ENCODE measurements at places on chromosomes 1 and 21.

- DNase-seq, result no peak
Measured at GRCh38 chr1:29461115-29461739, 224.9 kb downstream of the PTPRU start.

DNA sequence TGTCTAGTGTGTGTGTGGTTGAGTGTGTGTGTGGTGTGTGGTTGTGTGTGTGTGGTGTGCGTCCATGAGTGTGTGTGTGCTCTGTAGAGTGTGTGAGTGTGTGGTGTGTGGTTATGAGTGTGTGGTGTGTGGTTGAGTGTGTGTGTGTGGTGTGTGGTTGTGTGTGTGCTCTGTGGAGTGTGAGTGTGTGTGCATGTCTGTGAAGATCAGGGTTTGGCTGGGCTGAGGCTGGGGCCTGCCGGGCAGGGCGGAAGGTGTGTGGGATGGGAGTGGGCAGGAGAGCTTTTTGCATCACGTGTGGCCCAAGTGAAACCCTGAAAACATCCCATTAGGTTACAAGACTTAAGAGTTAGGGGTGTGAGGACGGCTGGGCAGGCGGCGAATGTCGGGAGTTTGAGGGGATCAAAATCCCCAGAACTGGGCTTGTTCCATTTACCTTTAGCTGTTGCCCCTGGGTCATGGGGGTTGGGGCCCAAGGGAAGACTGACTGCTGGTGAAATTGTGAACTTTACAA lies 2.9 kb upstream of the FCMR start:
- no peak for DNase-seq

GRCh38 chr1:85824066-85824840 lies 116.0 kb upstream of the ZNHIT6 start:
- DNase-seq, result no peak

GRCh38 chr1:98364544-98364943 lies 297.0 kb upstream of the SNX7 start:
- DNase-seq, result no peak

GRCh38 chr1:42735477-42736105 lies 4.4 kb downstream of the CLDN19 start:
- no peak for DNase-seq

DNA sequence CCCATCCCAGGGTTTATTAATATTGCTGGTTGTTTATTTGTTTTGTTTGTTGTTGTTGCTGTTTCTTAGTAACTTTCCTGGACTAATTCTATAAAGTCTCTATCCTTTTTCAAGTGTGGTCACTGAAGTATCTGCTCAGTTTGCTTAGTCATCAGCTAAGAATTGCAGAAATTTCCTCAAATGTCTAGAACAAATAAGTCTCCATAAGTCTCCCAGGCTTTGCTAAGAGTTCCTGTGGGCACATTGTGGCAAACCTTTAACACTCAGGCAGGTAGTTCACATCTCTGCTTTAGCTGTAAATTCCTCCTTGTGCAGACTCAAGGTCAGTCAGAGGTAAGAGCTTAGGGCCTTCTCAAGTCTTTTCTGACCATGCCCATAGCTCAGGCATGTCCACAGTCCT lies 38.9 kb upstream of the C1orf185 start:
- no peak for DNase-seq

DNA sequence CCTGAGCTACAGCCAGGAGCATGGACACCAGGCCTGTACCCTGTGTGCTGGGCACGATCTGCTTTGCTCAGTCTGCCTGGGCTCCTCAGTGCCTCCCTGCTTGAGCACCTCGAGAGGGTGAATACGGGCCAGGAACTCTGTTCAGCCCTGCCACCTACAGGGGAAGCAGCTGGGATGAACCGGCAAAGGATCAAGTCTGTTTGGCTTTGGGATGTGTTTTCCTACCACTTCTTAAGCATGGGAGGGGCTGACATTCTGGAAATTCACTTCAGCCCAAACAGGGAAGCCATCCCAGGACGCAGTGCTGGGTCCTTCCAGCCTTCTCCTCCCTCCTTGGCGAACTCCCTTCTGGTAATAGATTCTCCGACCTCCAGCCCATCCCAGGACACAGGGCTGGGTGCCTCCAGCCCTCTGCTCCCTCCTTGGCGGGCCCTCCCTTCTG lies 55.8 kb upstream of the SELENON start:
- DNase-seq, result no peak

DNA sequence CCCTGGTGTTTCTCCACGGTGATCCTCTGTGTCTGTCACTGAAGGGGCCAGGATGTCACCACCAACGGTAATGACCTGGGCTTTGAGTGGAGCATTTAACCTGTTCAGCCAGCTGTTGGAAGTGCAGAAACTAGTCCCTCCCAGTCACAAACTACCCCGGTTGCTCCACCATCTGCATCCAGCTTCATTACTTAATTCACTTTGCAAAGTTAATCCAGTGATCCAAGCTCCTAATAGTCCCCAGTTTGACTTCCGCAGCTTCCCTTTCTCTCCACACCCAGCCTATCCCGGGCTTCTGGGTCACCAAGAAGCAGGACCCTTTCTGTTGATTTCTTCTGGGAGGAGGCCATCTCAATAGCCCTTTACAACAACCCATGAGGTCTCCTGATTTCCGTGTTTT lies 63.5 kb downstream of the MDM4 start:
- DNase-seq, result no peak

DNA sequence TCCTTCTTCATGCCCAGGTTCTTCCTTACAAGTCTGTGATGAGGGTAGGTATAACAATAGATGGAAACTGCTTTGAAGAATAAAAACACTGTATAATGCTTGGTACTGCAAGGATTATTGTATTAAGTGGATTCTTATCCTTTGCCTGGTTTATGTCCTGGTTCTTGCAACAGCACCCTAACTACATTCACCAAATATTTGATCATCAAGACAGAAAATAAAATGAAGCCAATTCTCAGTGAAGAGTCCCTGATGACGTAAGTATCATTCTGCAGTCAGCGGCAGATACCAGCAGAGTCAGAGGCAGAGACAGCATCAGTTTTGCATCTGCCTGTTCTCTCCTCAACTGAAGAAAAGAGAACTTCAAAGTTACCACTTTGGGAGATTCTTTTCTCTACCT lies 19.7 kb downstream of the ARHGEF11 start:
- DNase-seq, result no peak

DNA sequence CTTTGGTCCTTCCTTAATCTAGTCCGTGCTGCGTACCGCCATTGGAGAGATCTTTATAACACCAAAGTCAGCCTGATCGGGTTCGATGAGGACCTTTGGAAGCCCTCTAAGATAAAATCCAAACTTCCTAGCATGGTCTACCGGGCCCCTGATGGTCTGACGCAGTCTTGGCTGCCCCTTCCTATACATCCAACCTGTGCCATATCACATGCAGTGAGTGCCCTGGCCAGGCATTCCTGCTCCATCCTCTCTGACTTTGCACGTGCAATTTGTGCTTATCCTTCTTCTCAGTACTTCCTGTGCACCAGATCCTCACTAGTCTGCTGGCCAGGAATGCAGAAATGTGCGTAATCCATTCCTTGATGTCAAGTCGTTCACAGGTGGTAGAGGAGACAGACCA lies 45.6 kb downstream of the CFAP57 start:
- DNase-seq, result no peak

GRCh38 chr1:119878171-119878570 lies 18.1 kb downstream of the ADAM30 start:
- DNase-seq, result no peak

GRCh38 chr1:35398739-35399138 lies 130.2 kb downstream of the ZMYM4 start:
- no peak for DNase-seq

Data from DND-41 (cell line).